ENCODE measurements at places on chromosomes 4 and X. TPM values are rescaled to one million over a fixed set of nuclear protein-coding genes. Genes with fewer than 3 reads are reported as not detected.

HEPH gene
- total RNA-seq, result 0.40 TPM

RNF175 gene
- total RNA-seq, result 0.66 TPM

CTAG1B gene
- not detected for total RNA-seq

SOWAHD gene
- not detected for total RNA-seq

ASMTL gene
- 20.6 TPM for total RNA-seq

HTN1 gene
- total RNA-seq, result not detected

- DNase-seq, result no peak
- H3K4me1 ChIP-seq, result no peaks in the 10 kb centered on the region
- H3K36me3 ChIP-seq, result no peaks in the 10 kb centered on the region
- no peak overlapping the region for H3K4me3 ChIP-seq
- no peaks in the 10 kb centered on the region for H3K27me3 ChIP-seq
Observed at GRCh38 chr4:161792991-161793390, 370.8 kb downstream of the FSTL5 start.

DNA sequence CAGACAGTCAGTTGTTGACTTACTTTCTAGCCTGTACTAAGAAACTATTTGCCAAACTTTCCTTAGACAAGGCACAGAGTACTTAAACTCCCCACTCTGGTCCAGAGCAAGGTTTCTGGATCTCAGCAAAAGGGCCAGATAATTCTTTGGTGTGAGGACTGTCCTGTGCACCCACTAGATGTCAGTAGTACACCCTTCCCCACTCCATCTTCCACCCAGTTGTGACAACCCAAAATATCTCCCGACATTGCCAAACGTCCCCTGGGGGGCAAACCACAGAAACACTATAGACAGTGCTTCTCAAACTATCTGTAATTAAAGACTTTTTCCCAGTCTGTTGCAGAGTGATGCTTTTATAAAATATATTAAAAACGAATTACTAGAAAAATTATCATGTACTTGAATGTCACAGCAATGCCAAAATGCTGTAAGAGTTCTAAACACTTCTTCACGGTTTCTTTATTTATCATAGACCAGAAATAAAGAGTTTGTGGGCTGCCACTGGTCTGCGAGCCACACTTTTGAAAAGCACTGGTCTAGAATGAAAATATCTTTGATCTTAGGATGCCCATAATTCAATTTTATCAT is 203.5 kb downstream of the PRDM5 start:
- H3K4me3 ChIP-seq, result no peak overlapping the region
- peak; percentile 56 for DNase-seq

- no peak for DNase-seq
- no peaks in the 10 kb centered on the region for H3K27me3 ChIP-seq
- no peaks in the 10 kb centered on the region for H3K36me3 ChIP-seq
- H3K27ac ChIP-seq, result no peak overlapping the region
Observed at GRCh38 chr4:107572281-107572680, 147.8 kb downstream of the PAPSS1 start.

DNA sequence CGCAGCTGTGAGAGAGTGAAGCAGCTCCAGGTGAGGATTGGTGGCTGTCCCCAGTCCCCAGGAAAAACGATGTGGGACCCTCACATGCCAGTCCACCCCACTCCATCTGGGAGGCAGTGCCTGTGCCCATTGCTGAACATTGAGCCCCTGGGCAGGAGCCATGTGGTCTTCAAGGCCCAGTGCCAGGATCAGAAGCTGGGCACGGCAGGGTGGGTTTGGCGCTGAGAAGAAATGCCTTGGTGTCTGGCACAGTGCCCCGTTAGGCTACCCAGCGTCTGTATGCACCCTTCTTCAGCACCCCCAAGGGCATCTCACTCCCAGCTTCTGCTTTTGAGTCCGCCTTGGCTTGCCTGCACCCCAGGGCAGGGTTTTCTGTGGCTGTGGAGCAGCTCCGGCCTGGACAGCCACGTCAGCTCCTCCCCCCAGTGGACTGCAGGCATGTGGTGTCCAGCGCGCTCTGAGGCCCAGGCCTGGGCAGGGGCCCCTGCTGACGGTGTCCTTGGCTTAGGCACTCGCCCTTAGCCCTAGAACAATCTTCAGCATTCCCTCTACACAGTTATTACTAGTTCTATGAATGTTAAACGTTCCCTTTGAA is 28.6 kb downstream of the RGS12 start:
- no peaks in the 10 kb centered on the region for H3K27me3 ChIP-seq
- no peak for DNase-seq
- H3K27ac ChIP-seq, result no peak overlapping the region
- H3K36me3 ChIP-seq, result peaks cover 12% of the 10 kb centered on the region
- H3K4me1 ChIP-seq, result no peaks in the 10 kb centered on the region

GRCh38 chrX:16629909-16630308 is 20.0 kb upstream of the S100G start:
- no peak overlapping the region for H3K27ac ChIP-seq
- H3K4me3 ChIP-seq, result no peak overlapping the region
- H3K36me3 ChIP-seq, result no peaks in the 10 kb centered on the region
- no peaks in the 10 kb centered on the region for H3K4me1 ChIP-seq
- peaks cover 56% of the 10 kb centered on the region for H3K27me3 ChIP-seq

DNA sequence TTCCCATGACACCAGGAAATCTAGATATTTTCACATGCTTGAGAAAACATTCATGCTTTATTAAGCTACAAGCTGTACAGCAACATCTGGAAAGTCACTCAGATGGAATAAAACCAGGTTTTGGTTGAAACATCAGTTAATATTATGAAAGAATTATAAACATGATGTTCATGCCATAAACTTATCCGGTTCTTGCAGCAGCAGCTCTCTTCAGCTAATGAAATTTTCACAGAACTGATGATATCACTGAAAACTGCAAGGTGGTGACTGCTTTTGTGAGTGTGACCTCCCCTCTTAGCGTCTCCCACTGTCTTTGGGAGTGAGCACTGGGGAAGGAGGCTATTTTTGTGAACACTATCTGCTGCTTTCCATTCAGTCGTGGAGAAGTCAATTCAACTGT is 56.9 kb downstream of the ARHGAP10 start:
- peaks cover 3% of the 10 kb centered on the region for H3K36me3 ChIP-seq
- DNase-seq, result no peak
- no peak overlapping the region for H3K27ac ChIP-seq
- no peaks in the 10 kb centered on the region for H3K27me3 ChIP-seq
- no peak overlapping the region for H3K4me3 ChIP-seq
- H3K4me1 ChIP-seq, result peaks cover 29% of the 10 kb centered on the region

DNA sequence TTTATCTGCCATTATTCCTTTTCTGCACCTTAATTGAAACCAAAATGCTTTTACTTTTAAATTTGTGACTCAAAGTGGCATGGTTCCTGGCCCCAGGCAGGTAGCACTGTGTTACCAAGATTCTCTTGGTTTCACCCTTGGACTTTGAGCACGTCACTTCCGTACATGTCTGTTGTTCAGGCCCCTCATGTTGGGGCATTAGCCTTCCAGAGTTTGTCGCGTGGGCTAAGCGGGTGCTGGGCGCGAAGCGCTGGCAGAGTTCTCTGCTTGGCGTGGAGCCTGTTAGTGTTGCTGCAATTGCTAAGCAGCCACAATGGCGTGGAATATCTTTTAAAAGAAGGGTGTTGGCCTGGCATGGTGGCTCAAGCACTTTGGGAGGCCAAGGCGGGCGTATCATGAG is 14.0 kb upstream of the TADA2B start:
- peaks cover 74% of the 10 kb centered on the region for H3K36me3 ChIP-seq
- DNase-seq, result no peak
- H3K4me1 ChIP-seq, result no peaks in the 10 kb centered on the region
- no peak overlapping the region for H3K4me3 ChIP-seq

DNA sequence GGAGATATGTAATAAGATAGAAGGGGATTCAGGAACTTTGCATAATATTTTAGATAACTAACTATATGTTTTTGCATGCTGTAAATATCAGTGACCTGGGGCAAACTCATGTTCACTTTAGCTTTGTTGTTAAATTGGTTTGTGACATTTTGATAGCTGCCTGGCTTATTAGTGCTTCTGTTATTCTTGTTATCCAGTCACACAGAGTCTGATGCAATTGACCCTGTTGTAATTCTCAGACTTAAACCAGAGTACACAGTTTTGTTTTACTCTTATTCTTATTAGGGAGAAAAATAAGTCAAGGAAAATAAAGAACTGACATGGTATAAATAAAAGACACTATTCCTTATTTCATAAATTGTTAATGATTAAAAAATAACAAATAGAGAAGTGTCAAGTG is 516.7 kb upstream of the SLIT2 start:
- no peak overlapping the region for H3K4me3 ChIP-seq
- no peaks in the 10 kb centered on the region for H3K27me3 ChIP-seq
- peak; percentile 3 for DNase-seq
- no peak overlapping the region for H3K27ac ChIP-seq

DNA sequence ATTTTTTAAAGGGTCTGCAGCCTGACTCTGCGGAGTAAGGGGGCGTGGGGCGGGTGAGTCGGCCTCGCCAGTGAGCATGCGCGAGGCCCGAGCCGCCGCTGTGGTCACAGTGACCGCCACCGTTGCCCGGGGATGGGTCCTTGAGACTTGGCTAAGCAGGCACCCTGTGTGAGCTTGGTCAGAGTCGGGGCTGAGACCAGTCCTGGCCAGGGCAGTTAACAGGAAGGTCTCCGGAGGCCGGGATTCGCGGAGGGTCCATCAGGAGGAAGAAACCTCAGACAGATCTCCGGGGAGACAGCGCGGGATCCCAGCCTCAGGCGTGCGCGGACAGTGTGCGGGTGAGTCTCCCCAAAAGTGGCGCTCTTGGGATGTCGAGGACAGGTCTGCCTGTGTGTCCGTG is 1384.4 kb upstream of the PCDH10 start:
- no peaks in the 10 kb centered on the region for H3K4me1 ChIP-seq
- H3K36me3 ChIP-seq, result no peaks in the 10 kb centered on the region
- no peaks in the 10 kb centered on the region for H3K27me3 ChIP-seq
- no peak for DNase-seq

GRCh38 chrX:39984191-39984956 is 113.4 kb downstream of the BCOR start:
- peaks cover 15% of the 10 kb centered on the region for H3K4me1 ChIP-seq
- no peak overlapping the region for H3K27ac ChIP-seq
- H3K27me3 ChIP-seq, result peaks cover 48% of the 10 kb centered on the region

DNA sequence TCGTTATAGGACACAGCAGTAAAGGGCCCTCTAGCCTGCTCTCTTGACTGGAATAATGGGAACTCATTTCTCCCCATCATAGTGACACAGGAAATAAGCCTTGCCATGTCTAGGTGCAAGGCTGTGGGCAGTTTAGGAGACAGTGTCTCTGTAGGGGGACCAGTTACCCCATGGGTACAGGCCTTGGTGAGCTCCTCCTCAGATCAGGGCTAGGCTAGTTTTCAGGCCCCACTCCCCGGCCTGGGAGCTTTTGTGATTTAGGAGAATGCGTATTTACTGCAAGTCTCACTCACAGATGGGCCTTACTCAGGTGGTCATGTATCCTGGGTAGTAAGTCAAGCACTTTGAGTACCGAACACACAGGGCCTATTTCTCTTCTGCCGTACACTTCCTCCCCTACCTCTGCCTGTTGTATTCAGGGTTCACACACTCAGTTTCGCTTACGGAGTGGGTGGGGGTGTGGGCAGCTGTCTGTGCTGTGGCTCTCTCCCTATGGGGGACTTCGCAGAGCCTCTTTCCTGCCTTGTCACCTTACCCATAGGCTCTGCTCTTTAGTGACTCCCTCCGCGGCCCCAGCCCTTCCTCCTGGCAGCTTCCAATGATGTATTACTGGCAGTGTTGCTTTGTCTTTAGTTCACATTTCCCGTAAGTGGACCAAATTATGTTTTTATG is 34.2 kb downstream of the FAM193A start:
- H3K4me3 ChIP-seq, result no peak overlapping the region
- H3K27ac ChIP-seq, result no peak overlapping the region
- peaks cover 20% of the 10 kb centered on the region for H3K36me3 ChIP-seq

- no peak for DNase-seq
- H3K4me3 ChIP-seq, result no peak overlapping the region
- no peaks in the 10 kb centered on the region for H3K4me1 ChIP-seq
- no peaks in the 10 kb centered on the region for H3K36me3 ChIP-seq
Observed at GRCh38 chr4:185122681-185123345, 20.3 kb upstream of the SLC25A4 start.

All from MCF 10A (cell line).